ENCODE measurements at places on chromosomes 1 and 21.

GRCh38 chr1:197637406-197637805 lies 137.9 kb downstream of the DENND1B start:
- no peak for DNase-seq

DNA sequence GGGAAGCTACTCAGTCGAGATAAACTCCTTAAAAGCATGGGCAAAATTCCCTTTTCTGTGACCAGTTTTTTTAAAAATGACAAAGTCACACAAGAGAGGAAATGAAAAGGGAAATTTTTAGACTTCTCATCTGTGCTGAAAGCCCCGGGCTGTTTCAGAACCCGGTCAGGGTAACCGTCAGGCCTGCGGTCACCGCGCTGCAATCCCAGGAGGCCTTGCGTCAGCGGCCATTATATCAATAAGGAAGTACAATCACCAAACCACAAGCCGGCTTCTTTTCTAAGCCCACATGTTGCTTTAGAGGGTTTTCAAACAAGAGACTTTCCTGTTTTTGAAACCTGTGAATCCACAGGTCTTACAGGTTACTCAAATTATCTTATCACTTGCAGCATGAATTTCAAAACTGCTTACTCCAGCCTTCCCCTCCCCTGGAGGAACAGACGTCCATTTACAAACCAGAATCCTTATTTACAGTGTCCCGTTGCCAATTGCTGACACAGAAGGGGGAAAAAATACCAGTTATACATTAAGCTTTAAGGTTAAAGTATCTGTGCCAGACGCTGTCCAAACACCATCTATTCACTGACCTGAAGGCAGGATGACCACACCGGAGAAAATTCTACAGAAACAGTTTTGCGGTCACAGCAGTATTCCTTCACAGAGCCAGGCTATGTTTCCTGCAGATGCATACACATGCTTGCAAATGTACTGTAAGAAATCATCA lies 165.3 kb downstream of the TOMM20 start:
- DNase-seq: no peak

DNA sequence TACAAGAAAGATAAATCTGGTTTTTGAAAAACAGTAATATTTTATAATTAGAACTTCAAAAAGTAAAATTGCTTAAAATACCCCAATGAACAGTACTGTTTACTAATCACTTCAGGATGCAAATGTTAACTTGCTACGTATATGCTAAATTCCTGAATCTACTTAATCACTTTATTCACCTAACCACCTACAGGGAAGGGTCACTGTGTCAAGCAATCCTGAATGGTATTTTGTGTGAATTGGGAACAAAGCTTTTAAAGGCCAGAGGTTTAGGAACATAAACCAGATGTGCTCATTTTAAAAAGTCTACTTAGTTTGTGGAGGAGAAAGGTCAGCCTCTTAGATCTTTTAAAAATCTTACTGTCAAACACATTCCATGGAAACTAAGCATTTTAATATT lies 1143.0 kb upstream of the ADGRL2 start:
- no peak for DNase-seq

DNA sequence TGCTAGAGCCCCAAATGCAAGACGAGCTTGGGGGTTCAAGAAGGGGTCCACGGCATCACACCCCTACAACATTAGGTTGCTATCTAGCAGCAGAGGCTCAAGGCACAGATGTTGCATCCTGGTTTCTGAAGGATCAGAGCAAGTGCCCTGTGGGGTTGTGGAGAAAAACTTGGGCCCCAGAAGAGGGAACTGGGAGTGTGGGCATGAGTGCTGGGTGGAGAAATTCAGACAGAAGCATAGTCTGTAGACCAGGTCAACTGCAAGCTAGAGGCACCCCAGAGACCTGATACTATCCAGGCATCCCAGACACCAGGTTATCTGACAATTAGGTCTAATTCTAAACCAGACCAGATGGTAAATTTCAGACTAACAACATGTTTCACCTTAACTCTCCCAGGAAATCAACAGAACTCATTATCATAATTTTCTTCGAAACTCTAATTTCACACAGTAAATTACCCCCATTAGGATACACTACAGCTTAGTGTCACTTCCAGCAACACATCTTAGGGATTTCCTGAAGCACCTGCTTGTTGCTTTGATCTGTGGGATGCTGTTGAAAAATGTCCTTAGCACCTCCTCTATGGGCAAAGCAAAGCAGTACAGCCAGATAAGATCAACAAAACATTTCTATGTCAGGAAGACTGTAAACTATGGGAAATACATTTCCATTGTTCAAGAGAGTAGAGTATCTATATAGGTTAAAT lies 179.3 kb downstream of the VAV3 start:
- no peak for DNase-seq

GRCh38 chr1:177859572-177859971 lies 110.3 kb downstream of the SEC16B start:
- no peak for DNase-seq

GRCh38 chr1:89174491-89174890 lies 1.3 kb downstream of the GBP7 start:
- no peak for DNase-seq

DNA sequence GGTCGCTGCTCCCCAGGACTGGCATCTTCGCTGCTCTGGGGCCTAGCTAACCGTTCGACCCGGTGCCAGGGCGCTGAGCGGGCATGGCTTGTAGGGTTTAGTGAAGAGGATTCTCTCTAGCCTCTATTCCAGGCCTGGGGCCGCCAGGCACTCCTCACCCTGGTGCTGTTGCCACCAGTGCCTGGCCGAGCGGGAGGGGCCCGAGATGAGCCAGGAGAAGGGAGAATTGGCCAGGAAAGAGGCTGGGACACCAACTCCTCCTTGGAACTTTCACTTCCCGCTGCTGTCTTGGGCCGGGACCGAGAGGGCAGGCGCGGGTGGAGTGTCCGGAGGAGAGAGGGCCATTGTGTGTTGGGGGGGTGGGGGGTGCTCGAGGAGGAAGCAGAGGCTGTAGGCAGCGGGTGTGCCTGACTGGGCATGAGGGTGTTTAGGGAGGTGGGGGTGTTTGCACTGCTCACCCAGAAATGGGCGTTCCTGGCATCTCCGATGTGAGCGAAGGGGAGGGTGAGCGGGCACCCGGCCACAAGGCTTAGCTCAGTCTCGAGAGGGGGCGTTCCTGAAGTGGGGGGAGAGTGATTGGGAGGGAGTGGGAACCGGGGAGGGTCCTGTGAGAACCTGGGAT lies 772 bp downstream of the ADAM15 start:
- no peak for DNase-seq

GRCh38 chr1:204725821-204726448 lies 40.4 kb upstream of the LRRN2 start:
- DNase-seq: no peak

DNA sequence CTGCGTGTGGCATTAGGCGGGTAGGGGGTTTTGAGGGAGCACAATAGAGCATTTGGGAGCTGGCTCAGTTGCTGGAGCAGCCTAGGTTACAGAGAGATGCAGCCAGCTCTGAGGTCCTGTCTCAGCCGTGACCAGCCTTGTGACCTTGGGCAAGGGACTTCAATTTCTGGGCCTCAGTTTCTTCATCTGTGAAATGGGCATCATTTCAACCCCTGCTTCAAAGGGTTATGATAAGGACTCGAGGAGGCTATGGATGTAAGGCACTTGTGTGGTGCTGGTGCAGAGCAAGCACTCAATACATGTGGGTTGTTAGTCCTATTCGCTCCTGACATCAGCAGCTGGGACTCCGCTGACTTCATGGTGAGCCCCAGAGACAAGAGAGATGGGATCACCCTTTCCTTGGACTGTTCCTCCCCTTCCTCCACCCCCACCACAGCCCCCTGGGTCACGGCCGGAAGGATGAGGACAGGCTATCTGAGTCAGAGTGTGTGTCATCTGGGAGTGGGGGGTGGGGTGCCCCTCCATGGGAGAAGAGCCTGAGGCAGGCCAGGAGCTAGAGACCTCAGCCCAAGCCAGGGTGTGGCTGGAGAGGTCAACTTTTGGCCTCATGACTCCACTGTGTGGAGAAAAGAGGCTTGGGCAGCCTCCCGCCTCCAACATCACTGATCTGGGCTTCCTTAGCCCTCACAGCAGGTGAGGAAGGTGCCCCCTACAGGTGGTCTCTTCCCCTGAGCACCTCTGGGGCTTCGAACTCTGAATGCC lies 71.4 kb upstream of the ZBTB40 start:
- DNase-seq: no peak

- peak; percentile 82 for DNase-seq
Measured at GRCh38 chr1:165257969-165258459, 98.5 kb downstream of the LMX1A start.

DNA sequence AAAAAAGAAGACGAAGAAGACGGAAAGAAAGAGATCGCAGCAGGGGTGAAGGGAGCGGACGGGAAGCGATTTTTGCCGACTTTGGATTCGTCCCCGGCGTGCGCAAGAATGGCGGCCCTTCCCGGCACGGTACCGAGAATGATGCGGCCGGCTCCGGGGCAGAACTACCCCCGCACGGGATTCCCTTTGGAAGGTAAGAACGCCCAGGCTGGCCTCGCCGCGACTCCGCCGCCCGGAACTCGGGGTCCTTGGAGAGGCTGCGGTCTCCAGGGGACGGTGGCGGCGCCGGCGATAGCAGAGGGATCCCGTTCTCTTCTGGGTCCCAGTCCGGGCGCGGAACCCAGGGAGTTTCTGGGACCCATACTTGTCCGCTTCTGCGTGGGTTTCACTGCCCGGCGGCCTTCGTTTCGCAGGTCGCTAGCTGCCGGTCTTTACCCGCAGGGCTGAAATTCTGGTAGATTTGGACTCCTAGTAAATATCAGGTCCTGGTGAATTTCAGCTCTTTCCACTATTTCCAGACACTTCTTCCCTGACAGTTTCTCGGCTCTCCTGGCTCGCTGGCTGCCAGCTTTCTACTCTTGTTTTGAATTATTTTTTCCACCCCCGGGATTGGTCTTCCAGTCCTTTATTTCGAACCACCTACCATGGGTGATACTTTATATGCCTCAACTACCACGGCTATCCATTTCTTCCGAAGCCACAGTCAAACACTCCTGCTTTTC lies 1.0 kb downstream of the PAX7 start:
- DNase-seq: no peak

DNA sequence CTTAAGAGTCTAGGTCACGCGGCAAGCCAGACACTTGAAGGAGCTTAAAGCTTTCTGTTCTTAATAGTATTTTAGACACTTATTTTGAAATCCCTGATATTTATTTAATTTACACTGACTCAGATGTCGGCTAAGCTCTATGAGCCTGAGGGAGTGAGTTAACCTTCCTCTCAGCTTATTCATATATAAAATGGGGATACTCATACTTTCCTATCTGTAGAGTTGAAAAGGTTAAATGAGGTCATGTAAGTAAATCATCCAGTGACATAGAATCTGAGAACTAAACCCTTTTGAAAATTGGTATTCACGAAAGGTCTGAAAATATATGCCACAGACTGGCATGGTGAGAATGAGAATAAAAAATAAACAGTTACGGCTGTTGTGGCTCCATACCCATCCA lies 1.4 kb upstream of the GPR161 start:
- DNase-seq: no peak

DNA sequence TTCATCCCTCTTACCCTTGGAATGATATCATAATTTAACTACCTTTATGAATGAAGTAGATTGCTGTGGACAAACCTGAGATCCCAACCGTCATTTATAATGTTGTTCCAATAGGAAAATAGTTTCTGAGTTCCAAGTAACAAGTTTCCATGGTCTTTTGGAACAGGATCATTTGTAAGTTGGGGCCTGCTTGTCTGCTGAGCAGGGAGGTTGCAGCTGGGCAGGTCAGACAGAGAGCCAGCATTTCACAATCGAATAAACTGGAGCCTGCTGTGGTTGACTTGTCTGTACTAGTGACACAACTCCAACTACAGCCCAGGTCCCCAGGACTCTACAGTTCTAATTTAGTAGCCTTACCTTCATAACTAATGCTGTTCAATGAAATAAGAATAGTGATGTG lies 18.6 kb upstream of the RALGPS2 start:
- DNase-seq: no peak

DNA sequence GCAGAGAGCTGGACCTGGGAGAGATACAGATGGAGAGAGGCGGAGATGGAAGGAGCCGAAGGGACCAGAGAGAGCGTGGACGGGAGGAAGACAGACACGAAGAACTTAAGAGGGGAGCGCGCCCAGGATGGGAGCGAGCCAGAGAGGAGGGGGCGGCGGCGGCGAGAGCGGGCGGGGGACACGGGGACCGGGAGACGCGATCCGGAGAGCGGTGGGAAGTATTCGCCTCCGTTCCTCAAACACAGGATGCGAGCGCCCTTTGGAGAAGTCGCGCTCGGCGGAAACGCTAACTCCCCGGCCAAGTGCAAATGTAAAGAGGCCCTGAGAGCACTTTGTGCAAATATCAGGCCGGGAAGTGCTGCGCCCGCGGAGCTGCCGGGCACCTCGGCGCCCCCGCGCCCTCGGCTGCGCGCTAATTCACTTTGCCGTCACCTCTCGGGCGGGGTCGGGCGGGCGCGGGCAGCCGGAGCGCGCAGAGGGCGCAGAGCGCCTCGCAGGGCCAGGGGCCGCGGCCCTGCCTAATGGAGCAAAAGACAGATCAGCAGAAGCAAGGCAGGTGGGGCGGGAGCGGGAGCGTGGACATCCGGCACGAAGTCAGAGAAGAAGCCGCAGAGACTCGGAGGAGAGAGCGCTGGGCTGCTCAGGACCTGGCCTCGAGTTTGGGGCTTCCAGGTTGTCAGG lies 281.2 kb downstream of the RRAGC start:
- DNase-seq: peak; percentile 43

DNA sequence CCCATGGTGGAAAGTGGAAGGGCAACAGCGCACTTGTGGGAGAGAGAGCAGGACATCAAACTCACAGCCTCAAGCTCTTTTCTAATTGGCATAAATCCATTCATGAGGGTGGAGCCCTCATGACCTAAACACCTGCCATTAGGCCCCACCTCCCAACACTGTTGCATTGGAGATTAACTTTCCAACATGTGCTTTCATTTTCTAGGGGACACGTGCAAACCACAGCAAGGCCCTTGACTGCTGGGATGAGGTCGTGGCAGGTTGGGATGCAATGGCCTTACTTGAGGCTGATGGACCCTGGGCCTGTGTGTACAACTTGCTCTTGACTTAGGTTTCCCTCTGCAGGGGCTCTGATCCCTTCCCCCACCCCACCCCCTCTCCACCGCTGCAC lies 35.9 kb upstream of the NEK2 start:
- no peak for DNase-seq

GRCh38 chr1:12413664-12414410 lies 184.0 kb downstream of the VPS13D start:
- no peak for DNase-seq

DNA sequence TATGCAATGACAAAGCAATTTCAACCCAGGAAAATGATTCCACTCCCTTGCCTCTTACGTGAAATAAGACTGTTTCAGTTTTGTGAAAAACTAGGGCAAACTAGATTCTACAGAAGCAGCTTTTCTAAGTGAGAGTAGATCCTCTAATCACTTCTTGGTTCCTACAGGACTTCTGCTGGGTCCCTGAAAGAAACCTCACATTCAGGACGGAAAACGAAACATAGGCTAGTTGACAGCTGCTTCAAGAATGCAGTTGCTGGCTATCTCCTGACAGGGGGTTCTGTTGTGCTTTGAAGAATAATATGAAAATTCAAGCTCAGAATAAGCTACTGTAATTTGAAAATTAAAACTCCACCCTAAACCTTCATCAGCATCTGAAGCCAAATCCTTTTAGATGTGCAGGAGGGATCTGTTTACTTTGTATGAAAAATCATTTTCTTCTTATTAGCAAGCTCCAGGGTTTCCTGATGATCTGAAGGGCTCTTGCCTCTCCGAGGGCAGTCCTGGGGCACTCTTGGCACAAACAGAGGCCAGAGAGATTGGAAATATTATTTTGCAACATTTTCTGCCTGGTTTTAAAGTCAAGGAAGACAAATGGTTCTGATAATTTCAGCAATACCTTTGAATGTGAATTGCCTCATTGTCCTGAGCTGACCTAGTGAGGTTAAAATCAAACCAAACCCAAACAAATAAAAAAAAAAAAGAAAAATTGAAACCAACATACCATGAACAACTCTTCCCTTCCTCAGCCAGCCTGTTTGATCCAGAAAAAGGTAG lies 55.0 kb downstream of the NTMT2 start:
- no peak for DNase-seq

Data from glutamatergic neuron (in vitro differentiated cells).